NCI-H1417 (cell line): ENCODE measurements at places on chromosomes 5 and 9.

DNA sequence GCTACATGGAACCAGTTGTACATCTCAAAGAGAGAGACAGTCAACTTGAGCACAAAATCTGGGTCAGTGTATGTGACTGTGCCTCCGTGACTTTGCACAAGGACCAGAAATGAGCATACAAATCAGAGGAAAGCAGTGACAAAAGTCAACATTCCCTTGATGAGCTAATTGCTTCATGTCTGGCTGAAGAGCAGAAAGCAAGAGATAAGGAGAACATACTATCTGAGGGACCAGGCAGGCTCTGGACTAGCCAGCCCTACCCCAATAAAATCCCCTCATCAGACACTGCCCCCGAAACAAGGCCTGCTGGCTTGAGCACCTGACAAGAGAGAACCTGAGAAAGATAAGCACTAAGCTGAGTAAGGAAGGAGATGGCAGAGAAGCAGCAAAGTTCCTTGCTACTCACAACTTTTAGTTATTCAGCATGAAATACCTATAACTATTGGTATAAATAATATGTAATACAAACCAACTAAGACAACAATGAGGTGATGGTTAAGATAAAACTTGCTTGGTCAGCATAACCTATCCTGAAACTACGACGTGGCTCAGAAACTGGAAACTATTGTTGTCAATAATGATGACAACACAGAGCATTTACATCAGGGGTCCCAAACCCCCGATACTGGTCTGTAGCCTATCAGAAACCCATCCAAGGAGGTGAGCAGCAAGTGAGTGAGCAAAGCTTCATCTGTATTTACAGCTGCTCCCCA, 9.5 kb downstream of the SIL1 start:
- no peak for DNase-seq

DNA sequence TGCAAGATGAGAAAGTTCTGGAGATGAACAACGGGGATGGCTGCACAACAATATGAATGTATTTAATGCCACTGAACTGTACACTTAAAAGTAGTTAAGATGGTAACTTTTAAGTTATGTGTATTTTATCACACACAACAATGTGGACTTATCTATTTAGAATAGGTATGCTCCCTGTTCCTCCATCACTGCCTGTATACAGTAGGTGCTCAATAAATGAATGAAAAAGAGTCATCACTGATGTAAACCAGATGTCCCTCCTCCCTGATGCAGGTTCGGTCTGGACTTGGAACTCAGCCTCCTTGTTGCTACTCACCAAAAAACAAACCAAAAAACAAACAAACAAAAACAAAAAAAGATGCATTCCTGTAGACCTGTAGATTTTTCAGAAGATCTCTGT, 65.9 kb upstream of the BOD1 start:
- no peak for DNase-seq

DNA sequence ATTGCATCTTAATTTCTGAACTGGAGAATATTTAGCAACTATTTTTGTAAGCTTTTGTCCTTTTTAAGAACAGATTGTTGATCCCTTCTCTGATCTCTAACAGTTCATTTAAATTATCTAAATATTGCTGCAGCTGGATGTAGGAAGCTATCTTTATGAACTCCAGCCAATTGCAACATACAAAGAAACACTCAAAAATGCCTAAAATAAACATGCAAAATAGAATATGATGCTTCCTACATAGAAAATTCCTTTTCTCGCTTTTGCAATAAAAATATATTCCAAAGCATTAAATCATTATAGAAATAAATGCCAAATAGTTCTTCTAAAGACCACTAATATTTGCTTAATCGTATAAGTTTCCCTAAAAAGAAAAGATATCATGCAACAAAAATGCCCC, 218.6 kb downstream of the LURAP1L start:
- DNase-seq = no peak

DNA sequence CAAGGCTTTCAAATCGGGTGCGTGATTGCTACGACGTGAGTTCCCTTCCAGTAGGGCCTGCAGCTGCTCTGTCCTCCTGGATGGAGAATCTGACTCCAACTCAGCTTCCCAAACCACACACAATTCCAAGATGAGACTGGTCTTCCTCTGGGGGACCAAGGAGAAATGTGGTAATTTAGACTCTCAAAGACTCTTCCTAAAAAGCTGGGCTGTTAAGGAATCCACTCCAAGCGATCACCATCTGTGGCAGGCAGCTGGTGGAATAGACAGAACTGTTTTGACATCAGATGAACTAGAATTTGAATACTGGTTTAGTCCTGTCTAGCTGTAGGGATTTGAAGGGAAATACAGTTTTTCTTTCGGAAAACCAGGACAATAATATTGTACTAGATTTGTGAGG, 130.7 kb upstream of the KLF4 start:
- no peak for DNase-seq

DNA sequence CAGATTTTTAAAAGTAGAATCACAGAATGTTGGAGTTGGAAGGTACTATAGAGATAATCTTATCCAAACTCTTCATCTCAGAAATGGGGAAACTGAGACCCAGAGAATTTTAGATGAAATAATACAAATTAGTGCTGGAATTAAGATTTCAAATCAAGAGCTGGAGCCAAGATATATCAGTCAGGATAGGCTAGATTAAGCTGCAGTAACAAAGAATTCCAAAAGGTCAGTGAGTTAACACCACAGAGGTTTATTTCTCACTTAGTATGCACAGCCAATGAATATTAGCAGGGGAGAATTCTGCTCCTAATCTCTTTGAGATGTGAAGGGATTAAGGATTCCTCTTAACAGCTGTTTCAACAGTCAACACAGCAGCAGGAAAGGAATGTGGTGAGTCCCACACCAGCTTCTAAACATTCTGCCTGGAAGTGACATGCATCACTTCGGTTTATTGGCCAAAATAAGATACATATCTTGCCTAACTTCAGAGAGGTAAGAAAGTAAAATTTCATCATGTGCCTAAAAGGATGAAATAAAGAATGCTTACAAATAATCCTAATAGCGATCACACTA, 136.8 kb downstream of the FRMD3 start:
- no peak for DNase-seq

DNA sequence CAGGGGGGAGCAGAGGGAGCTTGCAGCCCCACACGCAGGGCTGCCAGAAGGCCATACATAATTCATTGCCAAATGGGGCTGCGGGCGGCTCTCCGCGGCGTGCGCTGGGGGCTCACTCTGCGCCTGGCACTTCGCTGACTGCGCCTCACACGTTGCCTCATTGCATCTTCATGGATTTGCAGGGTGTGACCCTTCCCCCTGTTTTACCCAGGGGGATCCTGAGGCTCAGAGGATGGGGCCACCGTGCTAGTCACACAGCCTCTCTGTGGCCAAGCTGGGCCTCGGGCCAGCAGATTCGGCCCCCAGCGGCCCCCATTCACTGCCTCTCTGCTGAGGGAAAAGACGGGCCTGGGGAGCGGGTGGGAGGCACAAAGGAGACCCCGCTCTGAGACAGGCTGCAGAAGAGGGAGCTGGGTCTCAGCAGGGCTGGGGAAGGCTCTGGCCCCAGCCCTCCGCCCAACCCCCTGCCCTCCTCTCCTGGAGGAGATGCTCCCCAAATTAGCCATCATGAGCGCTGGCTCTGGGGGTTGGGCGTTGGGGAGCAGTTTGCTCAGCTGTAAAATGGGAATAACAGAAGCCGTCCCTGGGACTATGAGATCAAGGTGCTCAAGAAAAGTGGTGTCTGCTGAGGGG, 115.5 kb downstream of the C9orf50 start:
- no peak for DNase-seq

DNA sequence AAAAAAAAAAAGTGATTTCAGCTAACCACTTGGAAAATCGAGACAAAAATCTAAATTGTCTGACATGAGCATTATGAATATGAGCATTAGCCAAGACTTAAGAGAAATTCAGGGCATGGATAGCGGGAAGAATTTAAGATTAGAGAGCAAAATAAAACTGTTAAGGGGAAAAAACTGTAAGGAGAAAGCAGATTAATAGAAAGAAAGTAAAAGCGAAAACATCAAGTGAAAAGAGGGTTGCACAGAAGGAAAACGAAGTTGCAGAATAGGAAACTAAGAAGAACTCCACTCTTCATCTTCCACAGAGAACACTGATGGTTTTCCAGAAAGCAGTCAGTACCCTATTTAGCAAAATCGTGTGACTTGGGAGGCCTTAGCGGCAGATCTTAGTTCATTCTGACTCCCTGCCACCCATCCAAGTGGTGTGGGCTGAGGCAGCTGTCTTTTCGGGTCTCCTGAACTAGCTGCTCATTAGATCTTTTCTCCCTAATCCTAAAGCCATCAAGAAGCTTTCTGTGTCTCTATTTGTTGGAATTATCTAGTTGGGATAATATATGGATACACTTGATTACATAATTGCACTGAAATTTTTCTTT, 3.7 kb downstream of the NIM1K start:
- DNase-seq = no peak

GRCh38 chr5:14204785-14205321, 61.7 kb downstream of the TRIO start:
- DNase-seq = no peak

GRCh38 chr5:127029581-127030258, 638 bp downstream of the MARCHF3 start:
- peak; percentile 40 for DNase-seq

- peak; percentile 68 for DNase-seq
These were observed 157.6 kb upstream of the TUT7 start for GRCh38 chr9:86511614-86512360.

DNA sequence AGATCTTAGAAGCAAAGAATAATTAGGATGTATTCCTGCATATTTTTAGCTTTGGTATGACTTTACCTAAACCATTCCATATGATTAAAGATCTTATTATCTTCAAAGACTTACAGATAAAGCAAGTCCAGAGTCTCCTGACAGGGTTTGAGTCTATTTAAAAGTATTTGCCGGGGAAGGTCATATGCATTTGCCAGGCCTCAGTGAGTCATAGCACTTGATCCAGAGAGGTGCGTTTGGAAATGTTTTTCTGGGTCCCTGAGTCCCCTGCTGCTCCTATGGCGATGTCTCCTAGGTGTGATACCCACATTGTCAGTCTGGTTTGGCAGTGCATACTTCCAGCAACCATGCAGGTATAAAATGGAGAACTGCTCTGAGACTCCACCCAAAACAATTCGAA, 217.0 kb downstream of the FBXL7 start:
- DNase-seq = no peak

DNA sequence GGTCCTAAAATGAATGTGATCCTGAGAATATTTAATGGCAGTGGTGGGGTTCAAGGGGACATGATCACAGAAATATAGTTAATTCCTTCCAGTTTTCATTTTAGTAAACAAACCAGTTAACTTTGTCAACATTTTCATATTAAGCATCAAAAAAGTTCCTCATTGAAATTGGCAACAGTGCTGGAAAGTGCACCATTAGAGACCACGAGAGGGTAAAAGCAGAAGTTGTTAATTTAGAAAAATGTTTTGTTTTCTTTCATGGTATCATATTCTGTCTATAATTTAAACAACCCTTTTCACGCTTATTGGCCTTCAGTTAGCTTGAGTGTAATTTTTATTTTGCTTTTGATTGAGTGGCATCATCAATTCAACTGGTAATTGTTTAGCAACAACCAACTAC, 11.9 kb downstream of the GIN1 start:
- DNase-seq = no peak

GRCh38 chr5:108101821-108102220, 280.1 kb downstream of the FBXL17 start:
- DNase-seq = no peak

GRCh38 chr5:68194386-68194785, 21.2 kb upstream of the PIK3R1 start:
- DNase-seq = no peak

DNA sequence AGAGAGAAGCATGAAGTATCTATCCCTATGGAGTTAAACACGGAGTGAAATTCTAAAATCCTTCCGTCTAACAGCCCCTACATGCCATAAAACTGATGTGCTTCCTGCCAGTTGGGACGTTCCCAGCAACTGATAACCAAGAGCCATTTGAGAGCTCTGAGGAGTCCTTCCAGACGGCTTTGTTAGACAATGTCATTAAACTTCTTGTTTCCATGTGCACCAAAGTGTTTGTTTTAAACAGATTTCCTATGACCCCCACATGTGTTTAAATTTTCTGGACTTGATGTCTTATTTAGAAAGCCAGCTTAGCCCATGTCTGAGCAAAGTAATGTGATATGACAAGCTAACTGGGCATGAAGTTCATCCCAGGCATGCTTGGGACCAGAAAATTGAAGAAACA, 57.2 kb upstream of the LPAR1 start:
- DNase-seq = no peak

GRCh38 chr5:15500325-15501001, 483 bp downstream of the FBXL7 start:
- no peak for DNase-seq

DNA sequence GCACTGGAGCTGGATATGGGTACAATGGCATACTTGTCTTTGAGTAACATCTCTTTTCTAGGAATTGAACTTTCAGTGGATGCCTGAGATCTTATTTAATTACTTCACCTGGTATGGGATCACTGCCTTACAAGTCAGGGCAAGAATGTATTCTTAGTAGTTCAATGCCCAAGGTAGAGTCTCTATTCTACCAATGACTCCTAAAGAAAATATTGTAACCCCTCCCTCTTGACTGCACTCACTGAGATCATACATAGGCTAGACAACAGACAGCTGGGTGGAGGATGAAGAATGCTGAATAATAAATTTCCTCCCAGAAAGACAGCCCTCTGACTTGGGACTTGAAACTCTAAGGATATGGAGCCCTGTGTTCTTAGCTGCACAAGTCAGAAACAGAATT, 1216.3 kb upstream of the ACO1 start:
- no peak for DNase-seq

GRCh38 chr5:61837788-61838187, 468.2 kb upstream of the KIF2A start:
- DNase-seq = no peak

DNA sequence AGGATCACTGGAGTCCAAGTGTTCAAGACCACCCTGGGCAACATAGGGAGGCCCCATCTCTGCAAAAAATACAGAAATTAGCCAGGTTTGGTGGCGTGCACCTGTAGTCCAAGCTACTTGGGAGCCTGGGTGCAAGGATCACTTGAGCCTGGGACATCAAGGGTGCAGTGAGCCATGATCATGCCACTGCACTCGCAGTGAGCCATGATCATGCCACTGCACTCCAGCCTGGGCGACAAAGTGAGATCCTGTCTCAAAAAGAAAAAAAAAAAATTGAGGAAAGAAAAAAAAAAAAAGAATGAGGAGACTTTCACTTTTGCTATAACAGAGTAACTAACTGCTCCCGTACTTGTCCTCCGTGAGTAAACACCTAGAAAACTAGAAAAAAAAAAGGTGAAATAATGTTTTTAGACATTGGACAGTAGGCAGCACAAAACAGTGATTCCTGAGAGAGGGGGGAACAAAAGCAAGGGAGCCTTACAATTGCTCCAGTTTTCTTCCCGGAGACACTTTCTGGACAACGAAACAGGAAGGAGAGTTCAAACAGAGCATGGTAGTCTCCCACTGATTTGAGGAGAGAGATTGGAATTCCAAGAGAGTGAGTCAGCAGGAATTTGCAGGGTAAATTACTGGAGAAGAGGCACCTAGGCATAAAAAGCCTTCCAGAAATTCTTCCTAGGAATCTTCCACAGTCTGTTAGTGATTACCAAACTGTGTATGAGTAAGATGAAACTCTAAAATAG, 6.9 kb upstream of the ZBTB5 start:
- no peak for DNase-seq

GRCh38 chr5:73434907-73435306, 13.7 kb downstream of the FOXD1 start:
- DNase-seq = no peak
